Type B pancreatic cell (in vitro differentiated cells): ENCODE measurements at places on chromosomes 16 and 17. TPM values are rescaled to one million over a fixed set of nuclear protein-coding genes. Genes with fewer than 3 reads are reported as not detected.

The HNF1B gene
- total RNA-seq: 10.6 and 19.0 TPM in 2 replicates

The TVP23A gene
- total RNA-seq: 0.62 and 2.5 TPM in 2 replicates

The SLC52A1 gene
- total RNA-seq: 0.19 and 1.5 TPM in 2 replicates

The PABPN1L gene
- total RNA-seq: 0.31 TPM in 1 of 2 replicates, not detected in the other

The PTGES3L gene
- total RNA-seq: 1.0 and 1.5 TPM in 2 replicates

The PSMC3IP gene
- 10.6 and 22.6 TPM in 2 replicates for total RNA-seq

DNA sequence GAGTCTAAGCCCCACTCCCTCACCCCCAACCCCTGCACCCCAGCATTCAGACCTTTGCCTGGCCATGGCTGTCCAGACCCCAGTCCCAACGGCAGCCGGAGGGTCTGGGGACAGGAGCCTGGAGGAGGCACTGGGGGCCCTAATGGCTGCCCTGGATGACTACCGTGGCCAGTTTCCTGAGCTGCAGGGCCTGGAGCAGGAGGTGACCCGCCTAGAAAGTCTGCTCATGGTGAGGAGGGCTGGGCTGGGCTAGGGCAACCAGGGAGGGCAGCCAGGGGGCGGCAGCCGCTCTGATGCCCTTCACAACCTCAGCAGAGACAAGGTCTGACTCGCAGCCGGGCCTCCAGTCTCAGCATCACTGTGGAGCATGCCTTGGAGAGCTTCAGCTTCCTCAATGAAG lies 14.4 kb downstream of the RIPOR1 start:
- no peak overlapping the region for H3K4me3 ChIP-seq
- no peak overlapping the region for H3K27ac ChIP-seq
- peaks cover 11% of the 10 kb centered on the region for H3K27me3 ChIP-seq
- peaks cover 9% of the 10 kb centered on the region for H3K4me1 ChIP-seq
- H3K36me3 ChIP-seq: peaks cover 10% of the 10 kb centered on the region

The CTRB1 gene
- total RNA-seq: not detected in 2 replicates

GRCh38 chr16:72125635-72126428 lies 32.2 kb downstream of the DHX38 start:
- DNase-seq: peak; percentile 45
- no peaks in the 10 kb centered on the region for H3K27me3 ChIP-seq
- peaks cover 19% of the 10 kb centered on the region for H3K4me1 ChIP-seq
- no peaks in the 10 kb centered on the region for H3K36me3 ChIP-seq

The CKLF gene
- 21.2 and 36.3 TPM in 2 replicates for total RNA-seq

The SYCE1L gene
- 12.4 and 20.0 TPM in 2 replicates for total RNA-seq

- H3K36me3 ChIP-seq: no peaks in the 10 kb centered on the region
These were observed 190.2 kb downstream of the SOX9 start for GRCh38 chr17:72311004-72311403.

DNA sequence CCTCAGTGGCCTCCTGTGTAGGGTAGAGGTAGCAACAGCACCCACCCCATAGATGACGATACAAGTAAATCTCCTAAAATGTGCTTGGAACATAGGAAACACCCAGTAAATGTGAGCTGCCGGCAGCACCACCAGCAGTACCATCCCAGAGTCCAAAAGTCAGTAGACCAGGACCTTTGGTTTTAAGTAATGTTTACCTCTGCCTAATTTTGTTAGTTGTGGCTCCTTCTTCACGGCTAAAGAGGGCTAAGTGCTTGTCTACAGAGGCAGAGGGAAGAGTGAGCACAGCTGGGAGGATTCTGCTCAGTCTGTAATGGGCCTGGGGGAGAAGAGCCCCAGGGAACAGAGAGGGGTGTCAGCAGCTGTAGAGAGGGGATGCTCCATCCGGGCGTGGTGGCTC lies 91.3 kb upstream of the FBXO47 start:
- no peak overlapping the region for H3K27ac ChIP-seq
- no peak for DNase-seq
- peaks cover 18% of the 10 kb centered on the region for H3K4me1 ChIP-seq
- H3K36me3 ChIP-seq: no peaks in the 10 kb centered on the region
- no peak overlapping the region for H3K4me3 ChIP-seq
- peaks cover 12% of the 10 kb centered on the region for H3K27me3 ChIP-seq

DNA sequence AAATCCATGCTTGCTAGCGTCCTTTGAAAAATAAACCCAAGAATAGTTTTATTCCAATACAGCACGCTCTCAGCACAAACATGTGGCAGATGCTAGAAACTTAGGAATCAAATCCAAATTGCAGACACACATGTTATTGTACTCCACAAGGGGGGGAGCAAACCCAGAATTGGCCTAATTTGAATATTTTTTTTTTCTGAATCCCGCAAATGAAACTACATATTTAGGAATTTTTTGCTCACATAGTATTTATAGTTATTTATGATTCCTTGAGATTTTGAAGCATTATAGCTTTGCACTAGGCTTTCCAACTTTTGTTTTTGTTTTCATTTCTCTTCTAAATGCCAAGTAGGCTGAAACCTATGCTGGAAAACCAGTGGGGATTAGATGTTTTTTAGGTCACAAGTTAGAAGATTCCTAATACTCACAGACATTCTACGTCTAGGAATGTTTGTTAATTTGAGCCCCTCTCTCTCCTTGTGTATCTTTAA lies 59.3 kb upstream of the CDH11 start:
- H3K36me3 ChIP-seq: no peaks in the 10 kb centered on the region
- DNase-seq: no peak
- H3K4me3 ChIP-seq: no peak overlapping the region
- H3K27ac ChIP-seq: no peak overlapping the region
- no peaks in the 10 kb centered on the region for H3K4me1 ChIP-seq

DNA sequence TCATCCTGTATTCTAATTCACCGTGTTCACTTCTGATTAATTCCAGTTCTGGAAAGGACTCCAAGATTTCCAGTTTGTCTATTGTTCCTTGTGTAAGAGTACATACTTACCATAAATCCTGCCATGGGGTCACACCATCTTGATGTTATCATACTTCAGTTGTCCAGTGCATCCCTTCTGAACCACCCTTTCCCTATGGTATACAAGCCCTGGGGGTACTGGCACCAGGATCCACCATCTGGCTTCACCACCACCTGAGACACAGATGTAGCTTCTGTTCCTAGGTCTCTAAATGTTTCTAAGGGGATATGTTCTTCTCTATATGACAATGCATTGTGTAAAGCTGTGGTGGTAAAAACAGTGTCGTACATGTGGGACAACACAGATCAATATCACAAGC lies 21.2 kb downstream of the SGF29 start:
- no peak for DNase-seq
- H3K4me1 ChIP-seq: peaks cover 22% of the 10 kb centered on the region
- no peaks in the 10 kb centered on the region for H3K27me3 ChIP-seq
- peaks cover 5% of the 10 kb centered on the region for H3K36me3 ChIP-seq
- no peak overlapping the region for H3K4me3 ChIP-seq

GRCh38 chr16:31273187-31273586 lies 13.4 kb downstream of the ITGAM start:
- H3K27me3 ChIP-seq: peaks cover 23% of the 10 kb centered on the region
- peak; percentile 24 for DNase-seq
- no peak overlapping the region for H3K4me3 ChIP-seq
- no peaks in the 10 kb centered on the region for H3K4me1 ChIP-seq
- H3K36me3 ChIP-seq: no peaks in the 10 kb centered on the region

- peak overlapping the region; percentile 89 for H3K4me3 ChIP-seq
- peak overlapping the region; percentile 79 for H3K27ac ChIP-seq
- H3K4me1 ChIP-seq: peaks cover 11% of the 10 kb centered on the region
- H3K27me3 ChIP-seq: no peaks in the 10 kb centered on the region
- no peak for DNase-seq
These were observed 797 bp downstream of the NUDT7 start for GRCh38 chr16:77723108-77723514.

- no peak overlapping the region for H3K4me3 ChIP-seq
- DNase-seq: no peak
- no peaks in the 10 kb centered on the region for H3K36me3 ChIP-seq
- peaks cover 34% of the 10 kb centered on the region for H3K4me1 ChIP-seq
- H3K27me3 ChIP-seq: no peaks in the 10 kb centered on the region
- no peak overlapping the region for H3K27ac ChIP-seq
These were observed 42.2 kb downstream of the ABAT start for GRCh38 chr16:8716592-8716991.

GRCh38 chr17:36105781-36106492 lies 2.3 kb downstream of the CCL4 start:
- H3K27me3 ChIP-seq: peaks cover 14% of the 10 kb centered on the region
- no peak overlapping the region for H3K4me3 ChIP-seq
- peaks cover under 1% of the 10 kb centered on the region for H3K4me1 ChIP-seq

The CLEC18A gene
- 2.6 and 5.4 TPM in 2 replicates for total RNA-seq

The SGCA gene
- 0.72 TPM in 1 of 2 replicates, not detected in the other for total RNA-seq

DNA sequence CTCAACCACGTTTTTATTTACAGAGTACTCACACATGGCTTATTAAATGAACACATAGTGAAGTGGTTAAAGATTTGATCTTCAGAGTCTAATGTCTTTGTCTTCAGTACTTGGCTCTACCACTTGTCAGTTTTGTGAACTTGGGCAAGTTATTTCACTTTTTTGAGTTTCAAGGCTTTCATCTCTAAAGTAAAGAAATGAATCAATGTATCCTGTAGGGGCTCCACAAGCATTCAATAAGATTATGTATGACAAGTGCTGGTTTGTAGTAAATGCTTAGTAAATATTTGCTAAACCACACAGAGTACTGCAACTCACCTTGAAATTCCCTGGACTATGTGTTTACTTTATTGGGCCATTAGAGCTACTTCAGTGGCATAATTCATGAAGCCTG lies 446.0 kb upstream of the GOT2 start:
- H3K27ac ChIP-seq: no peak overlapping the region
- no peaks in the 10 kb centered on the region for H3K4me1 ChIP-seq
- no peak overlapping the region for H3K4me3 ChIP-seq

GRCh38 chr16:56603589-56603988 lies 4.8 kb upstream of the MT2A start:
- DNase-seq: no peak
- peaks cover 39% of the 10 kb centered on the region for H3K27me3 ChIP-seq
- peaks cover 17% of the 10 kb centered on the region for H3K4me1 ChIP-seq
- H3K4me3 ChIP-seq: no peak overlapping the region
- H3K36me3 ChIP-seq: no peaks in the 10 kb centered on the region

- H3K4me3 ChIP-seq: no peak overlapping the region
- no peaks in the 10 kb centered on the region for H3K27me3 ChIP-seq
- H3K27ac ChIP-seq: peak overlapping the region; percentile 3
- no peaks in the 10 kb centered on the region for H3K36me3 ChIP-seq
- DNase-seq: no peak
- peaks cover 5% of the 10 kb centered on the region for H3K4me1 ChIP-seq
These were observed 2.6 kb downstream of the SNX20 start for GRCh38 chr16:50678531-50678930.

- H3K27ac ChIP-seq: no peak overlapping the region
- H3K27me3 ChIP-seq: peaks cover 15% of the 10 kb centered on the region
- H3K36me3 ChIP-seq: no peaks in the 10 kb centered on the region
- peaks cover 5% of the 10 kb centered on the region for H3K4me1 ChIP-seq
- H3K4me3 ChIP-seq: no peak overlapping the region
These were observed 40.5 kb upstream of the MGAT5B start for GRCh38 chr17:76827736-76828135.

The TBC1D3B gene
- 14.5 and 18.0 TPM in 2 replicates for total RNA-seq

DNA sequence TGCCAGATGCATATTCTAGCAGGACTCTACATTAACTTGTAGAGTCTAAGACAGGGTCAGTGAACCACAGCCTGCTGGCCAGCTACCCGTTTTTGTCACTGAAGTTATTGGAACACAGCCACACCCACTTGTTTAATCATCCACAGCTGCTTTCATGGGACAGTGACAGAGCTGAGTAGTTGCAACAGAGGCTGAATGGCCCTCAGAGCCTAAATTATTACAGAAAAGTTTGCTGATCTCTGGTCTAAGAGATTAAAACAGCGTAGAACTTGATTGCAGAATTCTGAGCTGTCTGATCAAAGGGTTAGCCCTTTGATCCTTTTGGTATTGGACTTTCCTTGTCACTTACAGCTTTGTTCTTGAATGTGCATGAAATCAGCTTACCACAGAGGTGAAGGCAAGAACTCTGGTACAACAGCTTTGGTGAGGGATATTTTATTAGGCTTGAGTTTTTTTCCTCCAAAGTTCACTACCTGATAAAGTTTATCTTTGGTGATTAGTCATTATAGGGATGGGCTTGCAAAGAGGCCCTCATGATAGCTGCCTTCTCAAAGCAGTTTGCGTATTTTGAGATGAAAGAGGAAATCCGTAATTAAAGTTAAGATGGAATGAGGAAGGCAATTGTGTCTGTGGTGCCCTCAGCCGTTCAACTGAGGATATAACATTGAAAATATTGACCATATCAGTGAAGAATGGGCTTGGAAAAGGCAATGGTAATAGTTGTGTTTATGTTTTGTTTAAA lies 23.6 kb downstream of the ALDH3A2 start:
- H3K4me1 ChIP-seq: peaks cover 9% of the 10 kb centered on the region
- no peak overlapping the region for H3K4me3 ChIP-seq
- peaks cover 19% of the 10 kb centered on the region for H3K36me3 ChIP-seq

The ADORA2B gene
- 2.0 and 4.0 TPM in 2 replicates for total RNA-seq

The SCIMP gene
- total RNA-seq: not detected in 2 replicates

- H3K4me1 ChIP-seq: peaks cover 67% of the 10 kb centered on the region
- DNase-seq: no peak
- peak overlapping the region; percentile 36 for H3K27ac ChIP-seq
- peak overlapping the region; percentile 62 for H3K4me3 ChIP-seq
- peaks cover 10% of the 10 kb centered on the region for H3K36me3 ChIP-seq
These were observed 17.8 kb downstream of the GJD3 start for GRCh38 chr17:40346765-40347158.

DNA sequence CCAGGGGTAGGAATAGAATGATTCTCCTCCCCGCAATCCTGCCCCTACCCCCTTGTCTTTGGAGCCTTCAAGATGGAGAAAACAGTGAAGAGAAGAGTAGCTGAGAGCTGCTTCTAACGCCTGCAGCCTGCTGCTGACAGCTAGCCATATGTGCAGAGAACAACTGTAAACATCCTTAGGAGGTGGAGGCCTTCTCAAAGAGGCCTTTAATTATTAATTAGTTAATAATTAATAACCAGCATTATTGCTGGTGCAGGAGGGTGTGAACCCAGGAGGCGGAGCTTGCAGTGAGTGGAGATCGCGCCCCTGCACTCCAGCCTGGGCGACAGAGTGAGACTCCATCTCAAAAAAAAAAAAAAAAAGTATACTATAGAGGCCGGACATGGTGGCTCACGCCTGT lies 8.5 kb downstream of the BFAR start:
- no peak for DNase-seq
- H3K27ac ChIP-seq: peak overlapping the region; percentile 85
- H3K27me3 ChIP-seq: no peaks in the 10 kb centered on the region
- no peak overlapping the region for H3K4me3 ChIP-seq
- H3K36me3 ChIP-seq: peaks cover 5% of the 10 kb centered on the region

The SEPTIN12 gene
- total RNA-seq: not detected in 2 replicates

GRCh38 chr17:41455236-41455635 lies 11.9 kb downstream of the KRT32 start:
- H3K36me3 ChIP-seq: no peaks in the 10 kb centered on the region
- H3K27me3 ChIP-seq: peaks cover 8% of the 10 kb centered on the region
- H3K27ac ChIP-seq: no peak overlapping the region
- DNase-seq: no peak
- H3K4me1 ChIP-seq: peaks cover under 1% of the 10 kb centered on the region

GRCh38 chr17:67151717-67152116 lies 93.3 kb downstream of the HELZ start:
- H3K27ac ChIP-seq: no peak overlapping the region
- no peaks in the 10 kb centered on the region for H3K4me1 ChIP-seq
- H3K27me3 ChIP-seq: no peaks in the 10 kb centered on the region
- H3K4me3 ChIP-seq: no peak overlapping the region
- H3K36me3 ChIP-seq: peaks cover 30% of the 10 kb centered on the region

The SLC38A8 gene
- total RNA-seq: not detected in 2 replicates

The GAST gene
- total RNA-seq: 119 and 193 TPM in 2 replicates
